ENCODE measurements at places on chromosomes 5 and 9.

DNA sequence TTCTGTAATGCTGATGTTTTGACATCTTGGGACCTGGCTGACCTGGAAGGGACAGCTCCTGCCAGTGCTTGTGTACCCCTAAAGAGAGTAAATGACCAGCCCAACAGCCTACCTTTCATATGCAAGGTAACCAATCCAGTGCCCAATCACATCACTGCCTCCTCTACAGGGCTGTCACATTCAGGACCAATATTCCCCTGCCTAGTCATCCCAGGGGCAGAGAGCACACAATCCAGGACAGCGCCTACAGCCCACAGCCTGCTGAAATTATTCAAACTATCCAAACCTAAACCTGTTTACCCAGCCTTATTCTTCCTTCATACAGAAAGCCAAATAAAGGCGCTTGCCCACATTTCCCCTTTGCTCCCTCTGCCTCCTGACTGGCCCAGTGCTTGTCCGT lies 284.1 kb downstream of the CTNND2 start:
- no peak for DNase-seq

DNA sequence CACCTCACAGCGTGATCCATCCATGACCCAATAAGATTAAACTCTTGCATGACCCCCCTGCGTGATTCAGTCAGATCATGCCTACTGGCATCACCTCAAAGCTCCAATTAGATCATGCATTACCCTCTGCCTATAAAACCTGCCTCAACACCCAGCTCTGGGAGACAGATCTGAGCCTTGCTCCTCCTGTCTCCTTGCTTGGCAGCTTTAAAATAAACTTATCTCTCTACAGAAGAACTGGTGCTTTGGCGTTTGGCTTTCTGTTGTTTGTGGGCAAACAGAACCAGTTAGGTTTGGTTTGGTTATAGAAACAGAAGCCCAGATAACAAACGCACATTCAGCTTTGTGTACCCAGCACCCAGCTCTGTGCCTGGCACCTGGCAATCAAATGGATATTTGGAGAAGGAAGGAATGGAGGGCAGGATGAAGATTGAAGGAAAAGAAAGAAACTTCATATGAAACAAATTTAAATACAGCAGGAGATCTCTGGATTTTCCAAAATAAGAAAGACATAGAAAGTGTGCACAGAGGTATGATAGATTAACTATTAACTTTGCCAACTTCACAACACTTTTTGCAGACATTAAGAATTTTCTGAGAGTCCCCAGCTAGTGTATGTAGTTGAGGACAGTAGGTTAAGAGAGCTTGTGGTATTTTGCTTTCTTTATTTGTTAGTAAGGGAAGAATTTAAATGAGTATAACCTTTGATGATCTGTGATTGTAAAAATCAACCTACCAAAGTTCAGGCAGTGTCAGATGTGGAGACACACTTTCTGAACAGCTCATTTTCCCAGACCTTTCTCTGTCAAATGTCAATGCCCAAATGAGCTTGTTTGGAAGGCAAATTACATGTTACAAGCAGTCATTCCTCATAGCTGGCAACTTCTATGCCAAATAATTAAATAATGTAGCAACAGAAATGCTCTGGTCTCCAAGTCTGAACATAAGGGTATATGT lies 102.1 kb upstream of the ASTN2 start:
- no peak for DNase-seq

DNA sequence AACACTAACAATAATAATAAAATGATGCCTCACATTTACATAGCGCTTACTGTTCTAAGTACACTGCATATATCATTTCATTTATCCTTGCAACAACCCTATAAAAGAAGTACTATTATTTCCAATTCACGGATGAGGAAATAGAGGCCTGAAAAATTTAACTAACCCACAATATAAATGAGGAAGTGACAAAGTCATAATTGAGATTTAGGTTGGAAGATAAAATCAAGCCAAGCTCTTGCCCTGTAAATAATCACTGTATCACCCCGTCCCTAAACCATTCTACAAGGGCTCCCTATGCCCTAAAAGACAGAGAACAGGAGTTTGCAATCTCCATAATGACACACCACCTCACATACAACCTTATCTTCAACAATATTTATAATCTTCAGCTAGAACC lies 49.6 kb downstream of the STRBP start:
- no peak for DNase-seq

GRCh38 chr5:131221888-131222287 lies 42.0 kb upstream of the CDC42SE2 start:
- DNase-seq: no peak

DNA sequence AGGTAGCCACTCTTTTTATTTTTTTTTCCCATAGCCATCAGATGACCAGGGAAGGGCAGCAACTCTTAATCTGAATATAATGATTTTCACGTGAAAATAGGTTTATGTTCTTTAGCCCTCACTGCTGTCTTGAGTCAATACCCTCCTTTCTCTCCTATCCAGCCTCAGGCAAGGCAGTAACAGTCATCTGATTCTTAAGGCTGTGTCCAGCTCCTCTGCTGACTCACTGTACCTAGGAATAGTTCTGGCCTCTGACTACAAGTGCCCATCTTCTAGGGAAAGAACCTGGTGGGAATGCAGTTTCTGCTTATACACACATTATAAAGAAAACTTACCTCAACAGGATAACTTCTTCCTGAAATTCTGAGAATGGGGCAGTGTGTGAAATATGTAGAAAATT lies 30.7 kb downstream of the DHX29 start:
- DNase-seq: no peak

- DNase-seq: no peak
Measured at GRCh38 chr5:59189472-59190244, 606.8 kb downstream of the RAB3C start.

DNA sequence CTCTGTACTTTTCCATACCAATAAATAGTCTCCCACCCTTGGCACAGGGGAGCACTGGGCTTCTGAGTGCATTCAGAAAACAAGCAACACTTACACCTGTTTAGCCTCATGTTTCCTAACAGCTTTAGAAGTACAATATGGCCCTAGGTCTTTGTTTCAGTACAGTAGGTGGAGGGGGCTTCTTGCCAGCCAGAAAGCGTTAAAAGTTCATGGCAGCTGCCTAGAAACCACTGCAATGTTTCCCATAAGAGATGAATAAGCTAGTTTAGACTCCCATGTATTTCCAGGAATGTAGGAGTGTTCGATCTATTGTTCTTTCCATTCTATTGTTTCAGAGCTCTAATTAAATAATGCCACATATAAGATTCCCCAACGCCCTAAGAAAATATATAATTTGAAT lies 444.8 kb downstream of the ARHGEF28 start:
- no peak for DNase-seq

- no peak for DNase-seq
Measured at GRCh38 chr9:96400132-96400910, 16.8 kb upstream of the SLC35D2 start.

- DNase-seq: no peak
Measured at GRCh38 chr9:712643-713042, 128.9 kb upstream of the DMRT1 start.

DNA sequence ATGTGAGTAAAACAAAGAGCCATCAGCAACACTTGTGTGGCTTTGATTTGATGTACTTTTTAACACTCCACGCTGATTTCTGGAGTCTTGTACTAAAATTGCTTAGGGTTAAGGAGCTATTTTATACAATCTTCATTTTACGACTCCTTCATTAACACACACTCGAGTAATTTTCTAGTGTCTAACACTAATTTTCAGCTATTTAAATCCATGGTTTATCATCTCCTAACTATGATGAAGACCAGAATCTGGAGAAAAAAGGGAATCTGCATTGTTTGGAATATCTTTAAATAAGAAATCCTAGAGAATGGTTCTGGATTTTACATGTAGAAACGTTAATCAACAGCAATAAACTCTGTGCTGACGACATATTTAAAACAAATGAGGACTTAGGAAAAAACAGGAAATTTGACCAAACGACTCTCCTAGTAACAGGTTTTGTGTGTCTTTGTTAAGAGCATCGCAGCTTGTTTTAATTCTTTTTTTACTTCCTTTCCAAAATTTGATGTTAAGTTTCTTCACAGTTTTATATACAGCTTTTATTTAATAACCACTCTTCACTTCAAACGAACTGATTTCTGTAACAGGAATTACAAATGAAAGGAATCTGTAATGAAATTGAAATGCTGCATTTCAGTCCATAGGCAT lies 138.5 kb downstream of the AOPEP start:
- no peak for DNase-seq

- no peak for DNase-seq
Measured at GRCh38 chr5:130975847-130976246, 189.2 kb downstream of the HINT1 start.

GRCh38 chr5:125348221-125348692 lies 601.8 kb upstream of the ZNF608 start:
- no peak for DNase-seq

All from HS-27A (cell line).